Neural progenitor cell (in vitro differentiated cells): ENCODE measurements at places on chromosomes 7 and 10. TPM values are rescaled to one million over a fixed set of nuclear protein-coding genes. Genes with fewer than 3 reads are reported as not detected.

KIAA1217 gene
- 13.1 and 14.6 TPM in 2 replicates for total RNA-seq

ICA1 gene
- 5.8 and 13.1 TPM in 2 replicates for total RNA-seq

GRM3 gene
- 13.6 and 22.2 TPM in 2 replicates for total RNA-seq

CRTAC1 gene
- 0.30 and 0.77 TPM in 2 replicates for total RNA-seq

TAS2R5 gene
- 3.9 and 4.7 TPM in 2 replicates for total RNA-seq

GLI3 gene
- total RNA-seq: 32.0 and 33.0 TPM in 2 replicates

HNRNPF gene
- 175 and 180 TPM in 2 replicates for total RNA-seq

TLX1 gene
- not detected in 2 replicates for total RNA-seq

ADAP1 gene
- 0.30 and 2.0 TPM in 2 replicates for total RNA-seq

ZNF107 gene
- total RNA-seq: 9.1 and 18.9 TPM in 2 replicates

DEPP1 gene
- total RNA-seq: 0.71 TPM in 1 of 2 replicates, not detected in the other

MEOX2 gene
- total RNA-seq: 0.25 TPM in 1 of 2 replicates, not detected in the other

NT5C2 gene
- 63.6 and 87.2 TPM in 2 replicates for total RNA-seq

TM9SF3 gene
- total RNA-seq: 73.1 and 122 TPM in 2 replicates

OR2A5 gene
- not detected in 2 replicates for total RNA-seq

TEX47 gene
- total RNA-seq: not detected in 2 replicates

GPR15LG gene
- total RNA-seq: not detected in 2 replicates

SAMD9 gene
- total RNA-seq: not detected in 2 replicates

OPN4 gene
- not detected in 2 replicates for total RNA-seq

XRCC2 gene
- 30.0 and 51.6 TPM in 2 replicates for total RNA-seq

NSUN5 gene
- 23.3 and 48.6 TPM in 2 replicates for total RNA-seq

CXCL12 gene
- 0.09 and 0.74 TPM in 2 replicates for total RNA-seq

IKZF1 gene
- total RNA-seq: 0.11 and 0.19 TPM in 2 replicates

PRPS1L1 gene
- not detected in 2 replicates for total RNA-seq

FXYD4 gene
- not detected in 2 replicates for total RNA-seq

BUD23 gene
- 22.8 and 41.6 TPM in 2 replicates for total RNA-seq

SORBS1 gene
- 10.1 and 16.1 TPM in 2 replicates for total RNA-seq

DOCK4 gene
- 9.6 and 11.4 TPM in 2 replicates for total RNA-seq

BRAT1 gene
- 9.3 and 52.2 TPM in 2 replicates for total RNA-seq

FAM131B gene
- 20.1 and 46.5 TPM in 2 replicates for total RNA-seq

HECW1 gene
- 0.11 and 0.28 TPM in 2 replicates for total RNA-seq

CRHR2 gene
- 0.19 TPM in 1 of 2 replicates, not detected in the other for total RNA-seq

RBP3 gene
- not detected in 2 replicates for total RNA-seq

AKR1C8 gene
- total RNA-seq: not detected in 2 replicates

CALHM3 gene
- not detected in 2 replicates for total RNA-seq

MBL2 gene
- total RNA-seq: not detected in 2 replicates

FGFBP3 gene
- 14.0 and 27.6 TPM in 2 replicates for total RNA-seq

ZNF32 gene
- 40.8 and 50.7 TPM in 2 replicates for total RNA-seq

WASHC2C gene
- total RNA-seq: 24.6 and 33.0 TPM in 2 replicates

PPP1R17 gene
- 0.09 TPM in 1 of 2 replicates, not detected in the other for total RNA-seq

ANKRD1 gene
- total RNA-seq: 0.09 and 1.2 TPM in 2 replicates

EPO gene
- 0.09 and 0.58 TPM in 2 replicates for total RNA-seq
